ENCODE measurements at places on chromosomes 6 and 20.

GRCh38 chr6:144055121-144055931 is 40.0 kb downstream of the SF3B5 start:
- DNase-seq: peak; percentile 42

DNA sequence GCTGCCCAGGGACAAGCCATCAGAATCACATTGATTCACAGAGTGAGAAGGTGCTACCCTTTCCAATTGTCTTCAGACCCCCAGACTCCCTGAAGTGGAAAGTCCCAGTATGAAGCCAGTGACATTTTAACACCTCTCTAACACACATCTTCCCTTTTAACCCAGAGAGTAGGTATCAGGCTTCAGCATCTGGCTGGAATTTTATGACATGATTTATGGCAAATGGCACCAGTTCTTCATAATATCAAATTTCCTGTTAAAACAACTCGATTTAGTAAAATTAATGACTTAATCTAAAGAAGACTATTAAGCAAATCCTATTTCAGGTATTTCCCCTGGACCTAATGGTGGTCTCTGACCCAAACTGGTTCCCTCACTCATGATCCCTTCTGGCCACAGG is 25.0 kb downstream of the KCNB1 start:
- DNase-seq: no peak

GRCh38 chr6:137765059-137765458 is 102.0 kb upstream of the TNFAIP3 start:
- DNase-seq: no peak

DNA sequence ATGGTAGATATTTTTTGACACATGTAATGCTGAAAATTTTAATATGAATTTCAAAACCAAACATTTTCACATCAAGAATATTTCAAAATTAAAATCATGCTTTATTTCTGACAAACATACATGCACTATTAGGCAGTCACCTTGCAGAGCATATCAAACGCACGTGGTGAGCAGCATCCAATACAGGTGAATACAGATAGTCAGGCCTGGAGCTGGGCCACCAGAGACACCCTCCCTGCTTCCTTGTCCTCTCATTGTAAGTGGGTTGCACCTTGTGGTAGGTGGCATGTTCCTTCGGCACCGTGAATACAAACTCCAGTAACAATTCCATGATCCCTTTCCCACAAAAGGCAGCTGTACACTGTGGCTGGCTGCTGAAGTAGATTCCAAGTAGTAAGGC is 8.9 kb downstream of the REV3L start:
- DNase-seq: no peak

DNA sequence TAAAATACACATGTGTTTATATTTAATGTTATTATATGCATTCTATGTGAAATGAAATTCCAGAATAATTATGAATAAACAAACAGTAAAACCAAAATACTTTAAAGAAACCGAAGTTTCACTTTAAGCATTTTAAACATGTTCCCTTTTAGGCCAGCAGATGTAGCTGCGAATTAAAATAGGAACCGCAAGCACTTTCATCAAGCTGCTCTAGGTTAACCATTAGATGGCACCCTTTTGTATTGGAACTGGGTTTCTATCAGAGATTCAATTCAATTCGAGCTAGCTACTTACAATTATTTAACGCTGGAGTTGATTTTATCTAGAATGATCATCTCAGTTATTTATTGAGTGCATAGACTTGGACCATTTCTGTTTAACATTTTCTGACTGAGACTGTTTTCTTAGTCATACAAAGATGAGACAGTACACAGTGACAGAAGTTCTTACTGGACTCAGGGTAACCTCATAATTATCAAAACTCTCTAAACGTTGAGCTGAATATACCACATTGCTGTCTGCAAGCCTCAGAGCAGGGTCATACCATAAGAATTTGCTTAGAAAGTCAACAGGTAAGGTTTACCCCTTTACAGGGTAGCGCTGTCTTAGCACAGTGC is 8.5 kb downstream of the TMEM242 start:
- DNase-seq: peak; percentile 69

GRCh38 chr20:14865169-14865568 is 527.8 kb upstream of the FLRT3 start:
- peak; percentile 40 for DNase-seq

GRCh38 chr20:47559141-47559540 is 57.5 kb downstream of the NCOA3 start:
- DNase-seq: no peak

- DNase-seq: no peak
These were observed 101.9 kb downstream of the TOX2 start for GRCh38 chr20:44016525-44016924.

DNA sequence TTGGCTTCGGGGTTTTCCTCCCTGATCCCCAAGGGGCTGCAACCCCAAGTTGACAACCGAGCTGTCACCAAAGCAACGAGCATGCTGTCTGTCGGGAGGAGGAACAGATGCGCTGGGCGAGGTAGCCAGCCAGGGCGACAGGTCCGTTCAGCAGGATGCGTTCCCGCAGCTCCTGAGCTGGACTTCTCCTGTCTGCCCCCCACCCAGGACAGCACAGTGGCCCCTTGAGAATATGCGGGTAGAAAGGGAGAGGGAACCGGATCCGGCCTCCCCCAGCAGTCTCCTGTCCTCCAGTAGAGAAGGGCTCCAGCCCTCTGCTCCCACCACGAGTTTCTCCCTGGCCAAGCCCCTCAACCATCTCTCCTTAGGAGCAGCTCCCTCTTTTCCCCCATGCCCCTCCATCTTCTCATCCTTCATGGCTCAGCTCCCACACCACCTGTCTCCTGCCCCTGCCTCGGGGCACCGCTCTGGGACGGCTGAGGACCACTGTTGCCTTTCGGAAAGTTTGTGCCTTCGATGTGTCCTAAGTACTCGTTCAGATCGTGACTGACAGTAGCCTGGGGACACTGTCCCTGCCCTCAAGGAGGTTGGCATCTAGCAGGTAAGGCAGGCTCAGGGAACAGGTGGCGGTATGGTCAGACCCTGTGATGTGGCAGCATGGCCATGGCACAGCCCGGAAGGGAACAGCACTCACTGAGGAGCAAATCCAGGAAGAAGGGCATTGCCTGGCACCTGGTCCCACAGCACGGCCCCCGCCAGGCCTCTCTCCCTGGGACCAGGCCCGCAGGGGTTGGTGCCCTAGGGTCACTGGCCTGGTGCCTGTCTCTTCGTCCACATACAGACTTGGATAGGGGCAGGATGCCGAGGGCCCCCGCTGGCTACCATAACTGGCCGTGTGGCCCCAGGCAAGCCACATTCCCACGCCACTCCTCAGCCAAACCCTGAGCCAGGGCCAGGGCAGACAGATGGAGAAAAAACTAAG is 96.3 kb downstream of the ASXL1 start:
- DNase-seq: no peak

- no peak for DNase-seq
These were observed 18.2 kb downstream of the TRIM26 start for GRCh38 chr6:30194797-30195690.

GRCh38 chr6:15960740-15961634 is 167.9 kb upstream of the MYLIP start:
- no peak for DNase-seq

DNA sequence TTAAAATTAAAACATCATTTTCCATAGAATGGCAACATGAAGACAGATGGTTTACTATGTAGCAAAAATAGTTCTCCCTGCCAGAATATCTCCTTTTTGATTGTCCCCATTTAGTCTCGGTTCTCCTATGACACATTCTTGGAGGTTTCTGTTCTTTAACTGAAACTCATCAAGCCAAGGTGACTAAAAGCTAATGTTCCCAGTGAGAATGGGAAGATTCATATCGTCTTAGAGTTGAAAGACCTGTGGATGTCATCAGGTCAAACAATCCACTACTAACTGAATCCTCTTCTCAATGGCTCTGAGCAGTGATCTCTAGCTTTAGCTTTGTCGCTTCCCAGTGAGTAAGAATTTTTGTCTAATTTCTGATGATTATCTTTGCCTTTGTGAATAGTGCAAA is 1.3 kb upstream of the DOK5 start:
- no peak for DNase-seq

DNA sequence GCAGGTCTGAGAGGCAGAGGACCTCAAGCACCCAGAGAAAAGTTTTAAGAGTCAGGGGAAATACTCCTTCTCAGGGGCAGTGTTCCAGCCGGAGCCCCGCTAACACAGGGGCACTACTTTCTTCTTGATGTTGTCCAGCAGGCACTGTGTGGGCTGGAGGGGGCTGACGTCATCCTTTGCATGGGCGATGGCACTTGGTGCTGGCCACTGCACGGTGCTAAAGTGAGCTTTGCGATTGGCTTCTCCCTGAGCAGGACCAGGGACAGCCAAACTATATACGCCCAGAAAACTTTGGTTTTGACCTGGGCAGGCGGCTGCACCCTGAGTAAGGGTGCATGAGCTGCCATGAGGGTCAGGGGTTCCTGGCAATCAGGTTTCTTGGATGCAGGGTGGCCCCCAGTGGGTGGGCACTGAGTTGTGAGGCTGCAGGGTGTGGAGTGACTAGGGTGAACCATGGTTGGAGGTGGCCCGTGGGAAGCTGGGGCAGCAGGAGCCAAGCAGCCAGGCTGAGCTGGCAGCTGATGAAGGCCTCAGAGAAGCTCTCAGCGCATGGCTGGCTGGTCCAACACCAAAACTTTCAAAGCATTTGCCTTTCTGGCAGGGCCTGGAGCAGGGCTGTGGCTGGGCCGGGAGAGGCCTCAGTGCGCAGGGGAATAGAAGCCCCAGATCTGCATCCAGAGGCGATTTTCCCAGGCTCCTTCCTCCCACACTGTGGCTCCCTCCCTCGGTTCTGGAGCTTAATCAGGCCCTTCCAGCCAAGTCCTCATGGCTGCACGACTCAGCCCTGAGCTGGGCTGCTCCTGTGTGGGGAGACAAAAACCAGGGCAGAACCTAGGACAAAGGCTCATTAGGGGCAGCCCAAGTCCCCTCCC is 18.3 kb downstream of the MRPS18A start:
- no peak for DNase-seq

GRCh38 chr6:153023977-153024708 is 21.6 kb upstream of the MTRF1L start:
- DNase-seq: peak; percentile 46

- DNase-seq: no peak
These were observed 16.2 kb downstream of the AAR2 start for GRCh38 chr20:36252511-36252910.

DNA sequence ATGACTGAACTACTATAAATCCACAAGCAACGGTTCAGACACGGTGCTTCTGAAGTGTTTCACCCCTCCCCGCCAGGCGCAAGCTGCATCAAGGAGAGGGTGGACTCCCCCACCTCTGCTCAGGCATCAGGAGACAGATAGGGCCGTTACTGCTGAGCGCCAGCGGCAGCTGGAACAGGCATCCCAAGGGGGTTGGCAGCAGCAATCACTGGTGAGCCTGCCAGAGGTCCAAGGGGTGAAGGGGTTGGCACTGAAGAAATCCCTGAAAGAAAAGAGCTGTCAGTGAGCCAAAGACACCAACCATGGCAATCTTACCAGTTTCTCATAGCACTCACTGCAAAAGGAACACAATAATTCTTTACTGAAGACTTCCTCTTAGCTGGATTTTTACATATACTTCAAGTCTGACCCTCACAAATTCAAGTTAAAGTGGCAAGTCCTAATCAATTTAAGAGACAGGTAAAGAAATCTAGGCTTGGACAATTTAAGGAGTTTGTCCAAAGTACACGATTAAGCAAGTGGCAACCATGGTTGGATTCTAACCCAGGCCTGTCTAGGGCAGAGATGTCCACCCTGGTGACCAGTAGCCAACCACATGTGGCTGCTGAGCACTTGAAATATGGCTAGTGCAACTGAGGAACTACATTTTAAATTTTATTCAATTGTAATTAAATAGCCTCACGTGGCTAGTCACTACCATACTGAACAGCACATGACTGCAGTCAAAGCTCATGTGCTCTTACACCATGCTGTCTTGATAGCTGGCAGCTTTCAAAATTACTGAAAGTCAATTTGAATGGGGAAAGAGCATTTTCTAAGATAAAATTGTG is 21.7 kb upstream of the TBC1D20 start:
- no peak for DNase-seq

- no peak for DNase-seq
These were observed 215.8 kb downstream of the GRM1 start for GRCh38 chr6:146244630-146245143.

GRCh38 chr6:52718550-52718949 is 44.7 kb downstream of the GSTA2 start:
- no peak for DNase-seq

DNA sequence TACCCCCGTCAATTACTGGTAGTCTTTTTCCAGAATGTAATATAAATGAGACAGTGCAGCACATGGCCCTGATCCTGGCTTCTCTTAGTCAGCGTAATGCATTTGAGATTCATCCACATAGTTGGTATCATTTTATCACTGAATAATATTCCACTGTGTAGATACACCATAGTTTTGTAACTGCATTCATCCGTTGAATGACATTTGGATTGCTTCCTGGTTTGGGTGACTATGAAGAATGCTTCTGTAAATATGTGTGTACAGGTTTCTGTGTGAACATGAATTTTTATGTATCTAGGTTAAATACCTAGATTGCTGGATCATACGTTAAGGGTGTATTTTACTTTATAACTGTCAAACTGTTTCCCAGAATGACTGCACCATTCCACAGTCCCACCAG is 62.6 kb upstream of the STMND1 start:
- no peak for DNase-seq

GRCh38 chr6:149129371-149130077 is 188.0 kb upstream of the TAB2 start:
- no peak for DNase-seq

- peak; percentile 27 for DNase-seq
These were observed 1.1 kb downstream of the BAG2 start for GRCh38 chr6:57173056-57173885.

GRCh38 chr6:106103728-106104109 is 17.6 kb downstream of the PRDM1 start:
- DNase-seq: peak; percentile 69

DNA sequence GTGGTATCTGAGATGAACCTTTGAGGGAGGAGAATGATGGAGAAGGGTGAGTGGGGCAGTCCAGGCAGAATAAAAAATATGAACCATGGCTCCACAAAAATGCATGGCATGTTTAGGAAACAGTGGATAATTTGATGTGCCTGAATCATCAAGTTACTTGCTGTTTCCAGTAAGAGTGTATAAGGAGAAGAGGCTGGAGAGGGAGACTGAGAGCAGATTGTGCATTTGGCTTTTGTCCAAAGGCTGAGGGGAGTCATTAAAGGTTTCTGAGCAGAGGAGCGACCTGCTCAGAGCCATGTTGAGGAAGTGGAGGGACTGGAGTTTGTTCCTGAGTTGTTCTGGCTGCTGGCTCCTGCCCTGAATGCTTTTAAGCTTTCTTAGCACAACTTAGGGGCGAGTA is 6.1 kb downstream of the MMP24 start:
- no peak for DNase-seq

GRCh38 chr6:57221191-57221935 is 744 bp downstream of the RAB23 start:
- DNase-seq: peak; percentile 60

Data from MM.1S (cell line).